ENCODE measurements at places on chromosomes 7 and 10.

- no peak for DNase-seq
These were observed 120.8 kb upstream of the GAD2 start for GRCh38 chr10:26095781-26096180.

DNA sequence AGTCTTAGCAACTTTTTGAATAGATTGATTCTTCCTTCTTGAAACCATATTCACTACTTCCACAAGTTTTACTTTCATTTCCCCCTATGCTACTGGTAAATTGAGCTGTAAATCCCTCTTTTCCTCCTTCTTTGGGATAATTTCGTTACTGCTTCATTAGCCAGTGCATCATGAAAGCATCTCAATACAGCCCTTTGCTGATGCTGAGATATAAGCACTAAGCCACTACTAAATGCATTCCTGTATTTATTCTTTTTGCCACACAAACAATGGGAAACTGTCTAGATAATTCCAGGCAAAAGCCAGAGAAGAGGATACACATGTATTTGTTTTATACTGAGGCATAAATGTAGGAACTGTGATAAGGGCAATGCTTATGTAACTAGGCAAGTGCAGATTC is 313.9 kb downstream of the NXPH1 start:
- DNase-seq: no peak

- no peak for DNase-seq
These were observed 52.4 kb upstream of the TNRC18 start for GRCh38 chr7:5476001-5476400.

DNA sequence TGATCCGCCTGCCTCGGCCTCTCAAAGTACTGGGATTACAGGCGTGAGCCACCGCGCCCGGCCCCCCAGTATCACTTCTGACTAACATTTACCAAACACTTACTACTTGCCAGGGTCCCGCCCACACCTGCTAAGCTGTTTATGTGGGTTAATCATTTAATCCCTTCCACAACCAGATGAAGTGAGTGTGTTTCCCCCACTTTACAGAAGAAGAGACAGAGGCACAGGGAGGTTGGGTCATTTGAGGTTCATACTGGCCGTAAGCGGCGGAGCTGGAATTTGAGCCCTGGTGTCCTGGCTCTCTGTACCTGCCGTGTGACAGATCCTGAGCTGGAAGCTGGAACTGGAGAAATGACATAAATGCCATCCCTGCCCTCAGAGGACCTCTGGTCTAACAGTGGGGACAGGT is 15.1 kb upstream of the VPS37D start:
- DNase-seq: no peak

DNA sequence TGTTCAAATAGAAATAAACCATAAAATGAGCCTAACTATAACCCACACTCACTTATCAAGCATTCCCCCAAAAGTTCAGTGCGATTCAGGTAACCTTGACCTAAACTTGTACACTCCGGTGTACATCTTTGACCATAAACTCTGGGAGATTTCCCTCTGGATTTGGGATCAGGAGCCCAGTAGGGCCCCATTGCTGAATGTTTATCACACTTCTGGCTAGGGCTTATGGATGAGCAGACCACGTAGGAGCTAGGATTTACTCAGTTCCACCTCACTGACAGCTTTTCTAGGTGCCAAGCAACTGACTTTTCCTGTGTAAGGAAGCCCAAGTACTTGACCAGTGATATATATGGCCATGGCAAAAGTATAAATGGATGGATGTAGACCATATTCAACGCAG is 113.7 kb downstream of the SVOPL start:
- no peak for DNase-seq

DNA sequence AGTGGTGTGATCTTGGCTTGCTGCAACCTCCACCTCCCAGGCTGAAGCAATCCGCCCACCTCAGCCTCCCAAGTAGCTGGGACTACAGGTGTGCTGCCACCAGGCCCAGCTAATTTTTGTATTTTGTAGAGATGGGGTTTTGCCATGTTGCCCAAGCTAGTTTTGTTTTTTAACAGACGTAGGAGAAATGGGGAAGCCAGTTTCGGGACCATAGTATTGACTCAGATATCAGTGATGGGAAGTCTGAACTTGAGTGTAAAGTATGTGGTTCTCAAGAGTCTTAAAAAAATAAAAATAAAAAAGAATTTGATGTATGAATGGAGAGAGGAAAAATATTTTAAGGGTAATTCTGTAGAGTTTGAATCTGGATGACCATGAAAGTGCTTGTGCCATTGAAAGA is 34.2 kb downstream of the SP4 start:
- no peak for DNase-seq

GRCh38 chr10:72336259-72337038 is 18.3 kb downstream of the DNAJB12 start:
- no peak for DNase-seq

GRCh38 chr10:20958764-20959163 is 61.7 kb upstream of the NEBL start:
- DNase-seq: no peak

- no peak for DNase-seq
These were observed 2.5 kb upstream of the TACR2 start for GRCh38 chr10:69419096-69419743.

- DNase-seq: no peak
These were observed 221.0 kb upstream of the KLF6 start for GRCh38 chr10:4006051-4006450.

GRCh38 chr7:36967387-36967786 is 243.1 kb upstream of the AOAH start:
- DNase-seq: no peak

GRCh38 chr10:130224228-130224627 is 88.0 kb downstream of the GLRX3 start:
- no peak for DNase-seq

- peak; percentile 45 for DNase-seq
These were observed 98.2 kb upstream of the PDGFA start for GRCh38 chr7:617614-618538.

DNA sequence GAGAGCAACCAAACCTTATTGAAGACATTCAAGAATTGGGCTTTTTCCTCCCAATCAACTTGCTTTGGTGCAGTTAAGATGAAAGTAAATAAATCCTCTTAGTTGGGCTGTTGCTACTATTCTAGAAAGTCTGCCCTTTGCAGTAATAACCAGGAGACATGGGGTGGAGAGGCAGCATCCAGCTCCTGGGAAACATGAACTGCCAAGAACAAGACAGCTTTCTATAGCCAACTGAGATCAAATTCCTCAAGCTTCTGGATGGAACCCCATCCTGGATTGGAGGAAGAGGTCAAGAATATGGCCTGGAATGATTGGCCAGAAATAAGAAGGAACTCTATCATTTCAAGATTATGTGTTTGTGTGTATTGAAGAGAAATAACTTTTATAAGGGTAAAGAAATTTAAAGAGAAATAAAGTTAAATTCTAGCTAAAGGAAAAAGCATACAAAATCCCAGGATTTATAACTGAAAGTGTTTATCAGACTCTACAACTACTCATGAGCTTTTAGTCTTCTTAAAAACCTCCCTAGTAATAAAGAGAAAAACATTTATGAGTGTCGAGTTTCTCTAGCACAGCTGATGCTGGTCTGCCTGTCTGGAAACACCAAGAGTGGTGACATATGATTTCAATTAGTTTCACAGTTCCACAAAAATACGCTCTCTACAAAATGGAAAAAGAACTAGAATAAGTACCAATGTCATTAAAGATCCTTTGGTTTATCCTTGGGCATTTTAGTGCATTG is 70.1 kb upstream of the COL1A2 start:
- no peak for DNase-seq

DNA sequence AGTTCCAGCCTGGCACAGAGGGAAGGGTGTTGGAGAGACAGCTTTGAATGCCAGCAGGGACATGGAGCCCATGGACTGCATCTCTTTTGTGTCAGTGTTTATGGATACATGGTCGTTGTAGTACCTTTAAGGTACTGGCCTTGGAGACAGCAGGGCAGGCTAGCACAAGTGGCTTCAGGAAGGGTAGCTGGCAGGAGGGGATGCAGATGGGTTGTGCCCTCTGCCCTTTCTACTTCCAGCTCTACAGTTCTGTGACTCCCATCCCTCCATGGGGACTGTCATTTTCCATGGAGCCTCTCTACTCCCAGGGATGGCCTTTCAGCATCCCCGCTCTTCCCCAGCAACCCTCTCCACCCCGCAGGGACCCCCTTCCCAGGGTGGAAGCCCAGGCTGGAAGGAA is 25.1 kb downstream of the POLL start:
- DNase-seq: no peak

DNA sequence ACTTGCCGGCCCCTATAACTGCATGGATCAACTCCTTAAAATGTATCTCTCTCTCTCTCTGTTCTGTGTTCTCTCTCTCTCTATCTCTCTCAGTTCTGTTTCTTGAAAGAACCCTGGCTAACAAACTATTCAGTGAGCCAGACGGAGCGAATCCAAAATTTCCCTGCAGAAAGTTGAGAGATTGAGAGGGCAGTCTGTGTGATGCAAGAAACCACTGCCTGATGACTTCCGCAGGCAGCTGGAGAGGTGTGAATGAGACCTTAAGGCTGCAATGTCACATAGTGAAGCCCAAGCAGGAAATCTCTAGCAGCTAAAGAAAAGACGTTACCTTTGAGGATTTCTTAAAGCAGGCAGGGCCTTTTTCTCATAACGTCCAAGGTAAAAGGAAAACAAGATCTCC is 17.3 kb downstream of the FAM107B start:
- peak; percentile 26 for DNase-seq

- DNase-seq: no peak
These were observed 121.5 kb upstream of the PRR15 start for GRCh38 chr7:29442146-29442545.

- no peak for DNase-seq
These were observed 5.2 kb downstream of the TAX1BP1 start for GRCh38 chr7:27745064-27745583.

DNA sequence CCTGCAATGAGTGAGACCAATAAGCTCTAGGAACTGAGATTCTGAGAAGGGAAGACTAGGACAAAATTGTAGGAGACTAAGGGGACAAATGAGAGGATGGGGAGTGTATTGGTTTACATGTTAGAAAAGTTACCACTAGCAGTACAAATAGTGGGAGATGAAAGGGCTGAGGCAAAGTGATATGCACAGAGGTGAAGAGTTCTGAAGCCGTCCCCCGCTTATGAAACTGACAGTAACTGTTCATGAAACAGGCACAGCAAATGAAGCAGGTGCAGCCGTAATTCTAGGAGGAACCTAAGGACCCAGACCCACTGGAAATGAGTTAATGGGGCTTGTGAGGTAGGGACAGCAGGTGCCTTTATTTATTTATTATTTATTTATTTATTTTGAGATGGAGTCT is 211.3 kb downstream of the PRKG1 start:
- DNase-seq: no peak

Data from CD4-positive, alpha-beta T cell treated with Interleukin-6 for 4 hours (primary cell).